SK-MEL-5 (cell line): ENCODE measurements at places on chromosomes 3 and 15. TPM values are rescaled to one million over a fixed set of nuclear protein-coding genes. Genes with fewer than 3 reads are reported as not detected.

DNA sequence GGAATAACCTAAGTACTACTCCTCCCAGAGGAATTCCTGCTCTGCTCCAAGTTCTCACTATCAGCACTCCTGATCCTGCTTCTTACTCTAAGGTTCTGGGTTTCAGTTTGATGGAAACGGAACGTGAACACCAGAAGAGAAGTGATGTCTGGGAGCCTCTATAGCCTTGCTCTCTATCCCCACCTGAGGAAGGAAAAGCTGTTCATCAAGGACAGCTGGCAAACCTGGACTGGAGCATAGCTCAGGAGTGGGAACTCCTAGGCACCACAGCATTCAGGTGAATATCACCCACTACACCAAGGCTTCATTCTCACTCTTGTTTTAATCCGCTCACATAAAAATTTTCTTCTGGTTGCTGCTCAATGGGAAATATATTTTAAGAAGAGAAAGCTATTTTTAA, 13.0 kb upstream of the CADPS start:
- no peak for DNase-seq

Gene IL16
- total RNA-seq = 6.4 and 6.6 TPM in 2 replicates

DNA sequence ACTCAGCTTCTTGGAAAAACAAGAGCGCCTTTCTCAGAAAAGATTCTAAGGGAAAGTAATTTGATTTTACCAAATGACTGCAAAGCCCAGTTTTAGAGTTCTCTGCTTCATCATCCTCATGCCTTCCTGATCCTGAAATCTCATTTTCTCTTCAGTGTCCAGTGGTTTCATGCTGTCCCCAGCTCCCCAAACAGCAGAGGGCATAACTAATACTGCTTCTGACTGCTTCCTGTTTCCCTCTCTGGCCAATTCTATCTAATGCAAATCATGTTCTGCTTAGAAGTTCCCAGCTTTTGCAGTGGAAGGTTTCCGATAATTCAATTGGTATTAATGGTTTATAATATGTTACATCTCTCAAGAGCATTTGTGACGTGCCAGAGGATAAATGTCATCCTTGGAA, 161.1 kb downstream of the CLSTN2 start:
- peak; percentile 9 for DNase-seq

Gene TGM5
- total RNA-seq = 0.13 and 0.21 TPM in 2 replicates

DNA sequence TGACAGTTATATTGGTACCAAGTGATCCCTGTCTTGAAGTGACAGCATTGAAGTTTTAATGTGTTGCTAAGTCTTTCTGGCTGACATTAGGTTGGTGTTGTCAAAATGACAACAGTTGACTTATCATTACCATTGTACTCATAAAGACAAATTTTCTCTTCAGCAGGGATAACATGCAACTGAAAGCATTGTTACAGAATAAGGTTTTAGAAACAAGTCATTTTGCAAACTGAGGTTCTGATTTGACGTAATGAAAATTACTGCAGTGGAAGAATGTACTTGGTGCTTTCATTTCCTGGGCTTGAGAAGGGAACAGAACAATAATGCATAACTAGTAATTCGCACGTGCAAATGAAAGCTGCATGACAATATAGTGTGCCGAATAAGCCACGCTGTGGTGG, 75.1 kb downstream of the MOBP start:
- DNase-seq = no peak

GRCh38 chr3:14602006-14602803, 49.4 kb upstream of the CCDC174 start:
- DNase-seq = no peak

Gene MYD88
- 0.98 and 1.8 TPM in 2 replicates for total RNA-seq

Gene GOLGA8O
- total RNA-seq = not detected in 2 replicates

Gene CCDC13
- total RNA-seq = 0.48 TPM in 1 of 2 replicates, not detected in the other

DNA sequence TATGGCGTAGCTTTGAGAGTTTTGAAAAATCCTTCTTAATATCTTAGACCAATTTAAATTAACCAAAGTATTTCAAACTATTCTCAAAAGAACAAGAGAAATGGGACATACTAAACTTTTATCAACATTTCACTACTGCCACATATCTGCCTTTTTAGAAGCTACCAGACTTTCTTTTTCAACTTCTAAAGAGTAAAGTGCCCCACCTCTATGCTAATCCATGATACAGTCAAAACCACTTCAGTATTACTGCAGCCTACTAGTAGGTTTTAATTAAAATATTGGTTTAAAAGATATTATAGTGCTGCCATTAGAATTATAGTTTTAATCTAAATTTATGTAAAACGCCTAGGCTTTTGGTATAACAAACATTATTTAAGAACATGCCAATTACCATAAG, 15.1 kb downstream of the HERC1 start:
- DNase-seq = no peak

GRCh38 chr3:12973827-12974226, 99.4 kb downstream of the IQSEC1 start:
- DNase-seq = no peak

GRCh38 chr3:78279091-78279490, 1239.2 kb downstream of the ROBO2 start:
- no peak for DNase-seq

GRCh38 chr3:45781271-45781670, 15.1 kb downstream of the SLC6A20 start:
- no peak for DNase-seq

Gene SLC24A5
- 423 and 457 TPM in 2 replicates for total RNA-seq

Gene CRYGS
- total RNA-seq = 0.08 and 1.6 TPM in 2 replicates

GRCh38 chr3:11212784-11213183, 58.5 kb downstream of the HRH1 start:
- no peak for DNase-seq

Gene C3orf20
- not detected in 2 replicates for total RNA-seq

GRCh38 chr3:129793319-129793718, 100.2 kb downstream of the TMCC1 start:
- DNase-seq = no peak

DNA sequence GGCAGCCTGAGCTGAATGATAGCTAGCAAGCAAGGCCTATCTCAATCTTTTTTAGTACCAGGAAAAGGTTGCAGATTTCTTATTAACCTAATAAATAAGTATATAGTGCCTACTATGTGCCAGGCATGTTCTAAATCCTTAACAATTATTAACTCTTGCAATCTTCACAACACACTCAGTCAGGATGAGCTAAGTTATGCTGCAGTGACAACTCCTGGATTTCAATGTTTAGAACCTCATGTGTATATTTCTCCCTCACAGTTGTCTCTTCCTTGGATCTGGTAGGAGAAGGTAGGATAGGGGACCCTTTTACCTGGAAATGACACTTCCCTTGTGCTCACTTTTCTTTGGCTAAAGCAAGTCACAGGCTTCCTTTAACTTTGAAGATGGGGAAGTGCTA, 39.3 kb upstream of the MAGI1 start:
- no peak for DNase-seq

GRCh38 chr15:63401078-63401477, 19.4 kb upstream of the CA12 start:
- no peak for DNase-seq

Gene FETUB
- total RNA-seq = not detected in 2 replicates

Gene AADACL2
- not detected in 2 replicates for total RNA-seq

Gene STRA6
- total RNA-seq = not detected in 2 replicates

Gene TRIM71
- total RNA-seq = 0.03 TPM in 2 replicates

GRCh38 chr3:147191795-147192385, 214.5 kb downstream of the ZIC4 start:
- DNase-seq = peak; percentile 86

- DNase-seq = peak; percentile 56
Measured at GRCh38 chr3:81242871-81243270, 518.6 kb downstream of the GBE1 start.

- no peak for DNase-seq
Measured at GRCh38 chr15:39998511-39999077, 40.4 kb downstream of the SRP14 start.

DNA sequence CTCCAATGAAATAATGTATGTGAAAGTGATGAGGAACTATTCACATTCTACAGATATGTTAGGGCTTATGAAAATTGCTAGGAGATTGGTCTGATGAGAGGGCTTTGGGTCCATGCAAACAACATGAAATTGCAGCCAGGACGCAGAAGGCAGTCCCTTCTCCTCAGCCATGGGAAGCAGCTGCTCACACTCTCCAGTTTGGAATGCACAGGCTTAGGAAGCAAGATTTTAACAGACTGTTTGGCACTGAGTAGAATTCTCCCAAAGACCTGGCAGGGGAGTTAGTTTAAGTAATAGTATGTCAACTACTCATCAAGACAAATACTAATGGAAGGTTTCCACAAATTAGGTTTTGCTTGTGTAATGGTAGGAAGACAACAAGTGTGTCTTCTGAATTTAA, 500.7 kb upstream of the ARRDC4 start:
- DNase-seq = no peak

GRCh38 chr15:69767191-69767590, 314.6 kb downstream of the RPLP1 start:
- DNase-seq = no peak

DNA sequence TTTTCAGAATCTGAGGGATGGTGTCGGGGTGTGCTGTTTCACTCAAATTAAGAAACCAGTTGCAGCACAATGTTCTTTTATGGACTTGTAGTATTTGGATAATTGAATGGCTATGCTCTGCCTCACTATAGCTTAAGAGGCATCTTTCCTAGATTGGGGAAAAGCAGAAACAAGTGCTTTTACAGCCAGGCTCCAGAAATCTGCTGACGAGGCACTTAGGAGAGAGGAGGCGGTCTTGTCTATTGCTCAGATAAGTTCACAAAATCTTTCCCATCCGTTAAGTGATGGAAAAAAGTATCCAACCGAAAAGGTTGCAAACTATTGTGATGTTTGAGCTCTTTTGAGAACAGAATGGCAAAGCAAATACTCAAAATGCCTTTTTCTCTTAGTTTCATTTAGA, 336.1 kb upstream of the RARB start:
- no peak for DNase-seq

GRCh38 chr3:39378088-39378487, 5.1 kb upstream of the SLC25A38 start:
- DNase-seq = peak; percentile 58

- no peak for DNase-seq
Measured at GRCh38 chr3:127746400-127747057, 73.8 kb downstream of the ABTB1 start.

DNA sequence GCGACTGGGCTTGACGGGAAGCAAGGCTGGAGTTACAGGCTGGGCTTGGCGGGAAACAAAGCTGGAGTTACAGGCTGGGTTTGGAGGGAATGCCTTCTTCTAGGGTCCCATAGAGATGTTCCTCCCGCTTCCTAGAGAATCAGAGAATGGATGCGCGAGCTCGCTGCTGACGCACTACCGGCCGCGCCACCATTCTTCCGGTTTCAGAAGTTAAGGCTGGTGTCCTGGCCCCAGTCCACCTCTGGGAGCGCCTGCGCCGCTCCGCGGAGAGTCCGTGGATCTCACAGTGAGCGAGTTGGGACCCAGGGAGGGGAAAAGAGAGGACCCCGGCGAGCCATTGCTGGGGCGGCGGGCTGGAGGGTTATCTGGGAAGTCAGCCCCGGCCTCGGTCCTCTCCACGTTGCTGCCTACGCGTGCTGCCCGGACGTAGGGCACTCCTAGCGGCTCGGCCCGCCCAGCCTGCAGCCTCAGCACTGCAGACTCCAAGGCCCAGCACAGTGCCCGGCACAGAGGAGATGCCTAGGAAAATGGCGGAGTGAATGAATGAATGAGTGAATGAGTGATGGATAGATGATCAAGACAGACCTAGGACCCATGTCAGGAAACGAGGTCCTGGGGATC, at the start of gene ZNF502:
ZNF502 (plus strand) TSS at position 206 of the 621 bp plus-strand sequence. CDS start 7,602 bp downstream, outside the sequence.
- DNase-seq = peak; percentile 69

DNA sequence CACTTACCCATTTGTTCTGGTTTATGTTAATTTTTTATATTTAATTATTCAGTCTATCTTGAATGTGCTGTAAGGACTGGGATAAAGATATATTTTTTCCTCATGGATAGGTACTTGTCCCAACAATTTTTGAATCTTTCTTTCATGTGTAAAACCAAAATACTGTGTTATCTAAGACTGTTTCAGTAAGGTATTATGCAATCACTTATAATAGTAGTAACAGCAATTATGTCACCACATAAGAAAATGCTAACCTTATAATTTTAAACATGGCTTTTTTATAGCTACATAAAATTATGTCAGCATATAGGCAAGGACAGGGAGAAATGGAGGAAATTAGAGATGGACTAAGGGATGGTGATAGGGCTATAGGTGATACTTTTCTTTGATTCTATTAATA, 2.9 kb upstream of the CTDSPL start:
- DNase-seq = no peak
